ENCODE measurements at places on chromosomes 2 and 18. TPM values are rescaled to one million over a fixed set of nuclear protein-coding genes. Genes with fewer than 3 reads are reported as not detected.
A peak's percentile ranks its signal among the peaks of the same experiment; 100 is the strongest.

The UNC80 gene
- total RNA-seq: not detected

The RIT2 gene
- total RNA-seq: not detected

DNA sequence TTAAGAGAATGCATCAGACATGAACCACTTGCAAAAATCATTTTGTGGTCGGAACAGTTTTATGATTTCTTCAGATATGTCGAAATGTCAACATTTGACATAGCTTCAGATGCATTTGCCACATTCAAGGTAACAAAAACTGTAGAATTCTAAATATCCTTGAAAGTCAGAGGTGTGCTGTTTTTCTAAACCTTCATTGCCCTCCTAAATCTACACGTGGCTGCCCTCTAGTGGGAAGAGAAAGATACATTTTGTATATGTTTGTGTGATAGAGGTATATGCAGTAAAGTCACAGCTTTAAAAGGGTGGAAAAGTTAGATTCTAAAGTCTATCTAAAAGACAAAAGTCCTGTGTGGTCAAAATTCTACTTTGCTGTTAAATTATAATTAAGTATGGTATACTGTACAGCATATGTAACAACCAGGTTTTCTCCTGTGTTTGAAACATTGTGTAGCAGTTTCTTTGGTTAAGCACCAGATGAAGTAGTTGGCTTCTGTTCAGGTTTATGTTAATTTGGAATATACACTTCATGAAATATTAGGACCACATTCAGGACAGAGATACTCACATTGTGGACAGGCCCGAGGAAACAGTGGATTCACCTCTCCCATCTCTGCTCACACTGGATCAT, 65.9 kb upstream of the ITM2C start:
- DNase-seq: peak; percentile 36

- no peak for DNase-seq
Measured at GRCh38 chr2:168190590-168191336, 56.6 kb downstream of the STK39 start.

- no peak for DNase-seq
Measured at GRCh38 chr2:215320102-215320501, 8.2 kb downstream of the ATIC start.

GRCh38 chr2:73895473-73895872, 2.7 kb downstream of the ACTG2 start:
- DNase-seq: no peak

GRCh38 chr2:51003345-51004192, 28.4 kb downstream of the NRXN1 start:
- no peak for DNase-seq
